ENCODE measurements at places on chromosomes 2 and 18. TPM values are rescaled to one million over a fixed set of nuclear protein-coding genes. Genes with fewer than 3 reads are reported as not detected.

GRCh38 chr2:97770445-97770844, 57.1 kb downstream of the ZAP70 start:
- no peak overlapping the region for H3K27ac ChIP-seq
- no peak for DNase-seq
- H3K36me3 ChIP-seq, result peaks cover 64% of the 10 kb centered on the region
- H3K4me3 ChIP-seq, result no peak overlapping the region
- H3K4me1 ChIP-seq, result no peaks in the 10 kb centered on the region

- H3K36me3 ChIP-seq, result peaks cover 8% of the 10 kb centered on the region
- no peak overlapping the region for H3K27ac ChIP-seq
- H3K4me3 ChIP-seq, result no peak overlapping the region
- no peaks in the 10 kb centered on the region for H3K4me1 ChIP-seq
- no peaks in the 10 kb centered on the region for H3K27me3 ChIP-seq
Observed at GRCh38 chr2:186683341-186683740, 10.5 kb upstream of the FAM171B start.

- H3K4me1 ChIP-seq, result peaks cover 3% of the 10 kb centered on the region
- no peak overlapping the region for H3K27ac ChIP-seq
- H3K4me3 ChIP-seq, result no peak overlapping the region
- H3K27me3 ChIP-seq, result peaks cover 5% of the 10 kb centered on the region
- no peak for DNase-seq
Observed at GRCh38 chr18:49846361-49846662, 33.0 kb upstream of the ACAA2 start.

GRCh38 chr2:119688616-119689015, 9.6 kb downstream of the TMEM177 start:
- peaks cover 16% of the 10 kb centered on the region for H3K36me3 ChIP-seq
- no peak for DNase-seq
- H3K27me3 ChIP-seq, result no peaks in the 10 kb centered on the region
- H3K4me1 ChIP-seq, result peaks cover 6% of the 10 kb centered on the region
- no peak overlapping the region for H3K4me3 ChIP-seq

DNA sequence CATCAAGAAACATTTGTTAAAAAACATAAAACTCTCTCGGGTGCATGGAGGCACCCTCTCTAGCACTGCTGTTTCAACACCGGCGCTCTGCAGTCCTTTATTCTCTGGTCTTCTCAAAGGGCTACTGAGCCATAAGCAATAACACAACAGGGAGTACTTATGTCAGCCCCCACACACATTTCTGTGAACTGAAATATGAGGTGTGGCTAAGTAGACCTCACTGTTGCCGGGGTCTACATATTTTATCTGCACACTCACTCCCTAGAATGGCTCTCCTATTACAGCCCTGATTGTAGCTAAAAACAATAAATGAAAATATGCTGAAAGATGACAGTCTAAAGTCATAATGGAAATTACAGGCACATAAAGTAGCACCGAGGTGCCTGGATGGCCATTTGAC, 235.1 kb downstream of the GRB14 start:
- no peaks in the 10 kb centered on the region for H3K27me3 ChIP-seq
- H3K4me1 ChIP-seq, result no peaks in the 10 kb centered on the region
- no peaks in the 10 kb centered on the region for H3K36me3 ChIP-seq
- no peak overlapping the region for H3K27ac ChIP-seq

GRCh38 chr2:6932828-6933227, 15.6 kb downstream of the RNF144A start:
- H3K4me1 ChIP-seq, result no peaks in the 10 kb centered on the region
- H3K36me3 ChIP-seq, result no peaks in the 10 kb centered on the region
- no peak overlapping the region for H3K27ac ChIP-seq
- no peaks in the 10 kb centered on the region for H3K27me3 ChIP-seq
- no peak overlapping the region for H3K4me3 ChIP-seq

GRCh38 chr2:6993229-6993640, 76.0 kb downstream of the RNF144A start:
- no peak overlapping the region for H3K27ac ChIP-seq
- no peaks in the 10 kb centered on the region for H3K36me3 ChIP-seq
- peaks cover 4% of the 10 kb centered on the region for H3K4me1 ChIP-seq
- H3K4me3 ChIP-seq, result no peak overlapping the region

GPR55 gene
- 1.2 TPM for total RNA-seq

RNF125 gene
- 12.2 TPM for total RNA-seq

GALNT5 gene
- total RNA-seq, result 0.98 TPM
